ENCODE measurements at places on chromosomes 6 and 20.
A peak's percentile ranks its signal among the peaks of the same experiment; 100 is the strongest.

DNA sequence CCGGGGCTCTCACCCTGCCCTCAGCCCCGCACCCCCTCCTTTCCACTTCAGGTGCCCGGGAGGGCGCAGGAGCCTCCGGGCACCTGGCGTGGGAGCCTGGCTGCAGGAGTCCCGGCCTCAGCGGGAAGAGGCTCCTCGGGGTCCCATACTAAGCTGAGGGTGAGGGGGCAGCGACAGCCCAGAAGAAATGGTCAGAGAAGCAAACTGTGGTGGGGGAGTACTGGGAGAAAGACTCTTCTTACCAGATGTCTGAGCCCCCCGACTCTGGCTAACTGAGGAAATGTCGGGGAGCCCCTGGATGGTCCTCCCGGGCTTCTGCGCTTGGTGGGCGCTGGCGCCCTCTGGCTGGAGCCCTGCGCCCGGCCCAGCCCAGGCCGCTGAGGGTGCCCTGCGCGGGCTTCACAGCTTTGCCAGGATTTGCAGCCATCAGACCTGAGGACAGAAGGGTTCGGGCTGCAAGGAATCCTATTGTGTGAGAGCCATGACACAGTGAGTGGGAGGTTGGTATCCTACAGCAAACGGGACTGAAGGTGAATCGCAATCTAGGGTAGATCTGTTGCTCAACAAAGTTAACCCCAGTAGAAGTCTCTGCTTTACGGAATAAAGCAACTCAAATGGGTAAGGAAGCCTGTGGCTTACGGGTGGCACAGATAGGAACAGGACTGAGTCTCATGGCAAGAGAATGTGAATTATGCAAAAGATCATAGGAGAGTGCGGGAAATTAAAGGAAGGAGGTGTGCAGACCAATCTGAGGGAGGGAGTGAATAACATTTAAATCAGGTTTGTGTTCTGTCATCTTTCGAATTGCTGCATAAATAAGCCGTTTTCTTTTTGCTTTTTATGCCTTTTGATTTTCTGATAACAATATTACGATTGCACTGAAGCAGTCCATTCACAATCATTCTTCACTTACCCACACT lies 639 bp upstream of the RCAN2 start:
- no peak for DNase-seq

GRCh38 chr6:148556410-148556809 lies 190.4 kb upstream of the UST start:
- no peak for DNase-seq

GRCh38 chr6:127869772-127870404 lies 31.0 kb downstream of the THEMIS start:
- no peak for DNase-seq

GRCh38 chr6:1724124-1724523 lies 114.4 kb downstream of the FOXC1 start:
- DNase-seq: no peak

DNA sequence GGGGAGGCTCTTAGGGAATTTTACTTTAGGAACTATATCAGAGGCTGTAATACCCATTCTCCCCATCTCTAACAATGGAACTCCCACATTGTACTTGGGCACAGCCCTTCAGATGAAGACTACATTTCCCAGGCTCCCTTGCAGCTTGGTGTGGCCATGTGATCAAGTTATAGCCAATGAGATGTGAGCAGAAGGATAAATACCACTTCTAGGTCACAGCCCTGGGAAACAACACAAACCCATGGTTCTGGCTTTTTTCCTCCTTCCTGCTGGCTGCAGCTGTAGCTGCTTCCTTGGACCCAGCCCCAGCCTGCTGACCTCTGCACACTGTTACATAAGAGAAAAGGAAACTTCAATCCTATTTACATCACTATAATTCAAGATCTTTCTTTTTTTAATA lies 445.9 kb upstream of the JARID2 start:
- DNase-seq: peak; percentile 71

- DNase-seq: no peak
Observed at GRCh38 chr20:53829724-53830521, 236.3 kb upstream of the ZNF217 start.

GRCh38 chr6:41040101-41040939 lies 1.3 kb upstream of the UNC5CL start:
- peak; percentile 34 for DNase-seq

GRCh38 chr6:24744911-24745310 lies 26.0 kb upstream of the C6orf62 start:
- no peak for DNase-seq

GRCh38 chr20:16417001-16417400 lies 156.2 kb downstream of the KIF16B start:
- DNase-seq: no peak

- DNase-seq: no peak
Observed at GRCh38 chr20:38499366-38499765, 26.7 kb downstream of the RALGAPB start.

DNA sequence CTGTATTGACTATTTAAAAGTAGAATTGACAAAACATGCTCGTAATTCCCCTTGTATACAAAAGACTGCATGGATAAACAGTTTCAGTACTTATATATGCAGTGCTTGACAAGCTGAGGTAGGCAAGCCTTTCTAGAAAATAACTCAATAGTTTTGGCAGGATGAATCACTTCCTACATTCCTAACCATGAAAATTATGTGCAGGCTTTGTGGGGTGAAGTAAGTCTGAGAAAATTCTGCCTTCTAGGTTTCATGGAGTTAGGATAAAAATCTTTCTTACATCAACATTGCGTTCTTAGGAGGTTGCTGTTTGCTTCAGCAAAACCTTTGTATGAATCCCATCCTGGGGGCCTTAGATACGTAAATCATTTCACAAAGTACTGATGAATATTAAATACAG lies 801.4 kb upstream of the EYS start:
- no peak for DNase-seq

- no peak for DNase-seq
Observed at GRCh38 chr20:61104232-61104631, 147.8 kb upstream of the CDH4 start.

GRCh38 chr6:2755456-2755855 lies 4.7 kb upstream of the MYLK4 start:
- no peak for DNase-seq

DNA sequence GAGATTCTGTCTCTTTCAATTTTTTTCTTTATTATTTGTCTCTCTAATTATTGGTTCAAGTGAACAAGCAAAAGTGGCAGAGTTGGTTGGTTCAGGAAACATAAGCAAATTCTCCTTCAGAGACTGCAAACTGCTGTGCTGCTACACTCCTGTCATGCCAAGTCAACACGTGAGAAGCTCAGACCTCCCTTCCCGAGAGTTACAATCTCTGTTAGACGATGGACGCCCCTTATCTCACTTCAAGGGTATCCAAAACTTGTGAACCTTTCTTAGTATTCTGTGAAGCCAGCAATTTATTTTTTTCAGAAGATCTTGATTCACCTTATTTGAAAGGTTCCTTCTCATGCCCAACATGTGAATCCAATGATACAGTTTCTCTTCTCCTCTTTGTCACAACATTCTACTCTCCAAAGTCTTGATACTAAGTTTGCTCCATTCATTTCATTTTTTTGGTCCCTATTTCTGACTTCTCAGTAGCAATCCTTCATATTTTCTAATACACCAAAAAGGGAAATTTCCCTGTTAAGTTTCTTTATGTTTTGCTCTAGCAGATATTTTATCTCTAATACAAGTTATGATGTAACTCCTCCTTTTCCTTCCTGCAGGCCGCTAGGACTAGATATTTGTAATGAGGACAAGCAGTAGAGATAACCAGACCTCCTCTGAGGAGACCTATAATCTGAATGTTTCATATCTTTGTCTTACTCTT lies 448.8 kb upstream of the CITED2 start:
- no peak for DNase-seq

- no peak for DNase-seq
Observed at GRCh38 chr6:25902071-25902470, 28.0 kb upstream of the SLC17A3 start.

GRCh38 chr20:62785393-62785792 lies 10.9 kb upstream of the MRGBP start:
- DNase-seq: no peak

DNA sequence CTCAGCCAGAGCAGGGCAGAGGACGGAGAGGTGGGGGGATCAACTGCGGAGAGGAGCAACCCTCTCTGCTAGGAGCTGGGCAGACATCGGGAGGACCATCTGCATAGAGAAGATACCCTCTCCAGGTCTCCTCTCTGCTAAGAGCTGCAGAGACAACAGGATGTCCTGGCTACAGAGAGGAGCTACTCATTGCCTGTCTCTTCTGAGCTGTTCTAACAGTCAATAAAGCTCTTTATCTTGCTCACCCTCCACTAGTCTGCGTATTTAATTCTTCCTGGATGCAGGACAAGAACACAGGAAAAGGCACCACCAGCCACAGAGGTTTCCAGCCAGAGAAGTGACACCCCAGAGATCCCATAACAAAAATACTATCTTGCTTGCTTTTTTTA lies 871.1 kb upstream of the GJE1 start:
- DNase-seq: no peak

GRCh38 chr6:26489996-26490964 lies 9.8 kb upstream of the BTN1A1 start:
- peak; percentile 37 for DNase-seq

GRCh38 chr6:21265730-21266044 lies 327.9 kb upstream of the SOX4 start:
- no peak for DNase-seq

GRCh38 chr6:36126553-36127458 lies 3.5 kb upstream of the MAPK13 start:
- no peak for DNase-seq

DNA sequence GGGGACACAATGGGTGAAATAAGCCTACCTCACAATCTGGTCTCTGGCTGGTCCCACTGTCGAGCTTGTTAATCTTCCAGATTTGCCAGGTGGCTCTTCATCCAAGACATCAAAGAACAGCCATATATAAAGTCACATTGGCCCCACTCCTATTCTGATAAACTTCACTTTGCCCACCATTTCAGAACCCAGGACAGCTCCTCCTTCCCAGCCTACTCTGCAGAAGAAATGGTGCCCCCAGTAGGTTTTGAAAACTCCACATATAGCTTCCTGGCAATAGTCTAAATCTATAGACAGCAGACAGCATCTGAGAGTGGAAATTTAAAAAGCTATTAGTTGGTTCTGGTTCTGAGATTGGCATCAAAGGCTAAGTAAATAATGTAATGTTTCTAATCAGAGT lies 143.1 kb upstream of the PCSK2 start:
- no peak for DNase-seq

DNA sequence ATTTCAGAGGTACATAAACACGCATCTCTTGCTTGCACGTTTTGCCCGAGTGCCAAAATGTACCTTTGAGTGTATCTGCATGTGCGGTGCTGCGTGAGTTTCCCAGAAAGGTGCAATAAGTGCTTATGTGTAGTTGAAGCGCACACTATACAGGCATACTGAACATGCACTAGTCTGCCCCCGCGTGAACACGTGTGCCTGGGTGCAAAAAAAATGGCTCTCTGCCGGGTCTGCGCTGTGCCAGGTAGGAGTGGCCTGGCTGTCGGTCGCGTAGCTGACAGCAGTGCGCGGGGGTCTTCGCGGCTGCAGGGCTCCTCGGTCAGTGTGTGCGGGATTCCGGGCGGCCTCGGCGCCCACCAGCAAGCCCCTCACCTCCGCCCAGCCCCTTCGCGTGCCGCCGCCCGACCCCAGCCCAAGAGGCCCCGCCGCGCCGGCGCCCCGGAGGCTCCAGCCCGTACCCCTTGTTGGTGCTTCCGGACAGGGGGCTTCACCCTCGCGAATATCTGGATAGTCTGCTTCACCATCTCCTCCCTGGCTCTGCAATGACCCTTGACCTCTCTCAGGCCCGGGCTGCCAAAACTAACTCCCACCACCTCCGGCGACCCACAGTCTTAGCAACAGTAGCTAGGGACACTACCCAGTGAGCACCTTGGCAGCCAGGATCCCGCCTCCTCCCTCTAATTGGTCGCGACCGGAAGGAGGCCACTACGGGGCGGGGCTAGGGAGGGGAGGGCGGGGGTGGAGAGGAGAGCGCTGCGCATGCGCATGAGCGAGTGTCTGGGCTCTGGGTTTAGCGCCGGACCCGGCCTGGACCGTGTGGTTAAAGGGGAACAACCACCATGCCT lies at the start of gene KIF6:
KIF6 (minus strand) TSS at position 622 of the 845 bp plus-strand sequence; CDS start at position 524, 98 bp downstream.
- DNase-seq: peak; percentile 90

DNA sequence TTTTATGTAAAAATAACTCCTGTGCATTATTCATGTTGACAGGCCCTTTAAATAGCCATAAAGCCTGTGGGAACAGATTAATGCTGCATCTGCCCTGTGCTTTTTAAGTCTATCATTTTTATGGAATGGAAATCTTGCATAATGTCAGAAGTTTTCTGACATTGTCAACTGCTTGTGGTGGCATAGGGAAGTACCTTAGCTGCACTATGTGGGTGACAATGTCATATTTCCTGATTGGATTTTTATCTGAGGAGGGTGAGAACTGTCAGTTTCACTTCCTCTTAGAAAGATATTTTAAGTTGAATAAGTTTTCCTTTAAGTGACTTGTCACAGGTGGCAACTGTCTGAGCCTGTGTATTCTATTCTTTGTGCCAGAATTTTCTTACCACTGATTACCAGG lies 267.9 kb downstream of the PLCB1 start:
- DNase-seq: peak; percentile 30

- no peak for DNase-seq
Observed at GRCh38 chr6:168690271-168690670, 249.3 kb downstream of the SMOC2 start.

GRCh38 chr20:750801-751200 lies 17.5 kb downstream of the SLC52A3 start:
- no peak for DNase-seq

DNA sequence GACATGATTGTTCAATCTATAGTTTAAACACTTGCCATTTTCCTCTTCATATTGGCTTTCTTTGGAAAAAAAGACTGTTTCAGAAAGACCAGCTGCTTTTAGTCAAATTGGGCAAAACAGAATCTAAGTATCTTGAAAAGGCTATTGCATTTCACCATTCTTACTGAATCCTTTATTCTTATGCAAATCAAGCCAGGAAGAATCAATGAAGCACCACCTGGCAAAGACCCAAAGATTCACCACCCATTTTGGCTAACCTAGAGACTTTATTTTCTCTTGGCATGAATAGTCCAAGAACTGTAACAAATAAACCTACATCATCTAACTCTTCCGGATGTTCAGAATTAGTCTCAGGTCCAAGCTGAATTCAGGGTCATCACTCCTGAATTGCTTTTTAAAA lies 71.3 kb upstream of the EYA4 start:
- DNase-seq: no peak

DNA sequence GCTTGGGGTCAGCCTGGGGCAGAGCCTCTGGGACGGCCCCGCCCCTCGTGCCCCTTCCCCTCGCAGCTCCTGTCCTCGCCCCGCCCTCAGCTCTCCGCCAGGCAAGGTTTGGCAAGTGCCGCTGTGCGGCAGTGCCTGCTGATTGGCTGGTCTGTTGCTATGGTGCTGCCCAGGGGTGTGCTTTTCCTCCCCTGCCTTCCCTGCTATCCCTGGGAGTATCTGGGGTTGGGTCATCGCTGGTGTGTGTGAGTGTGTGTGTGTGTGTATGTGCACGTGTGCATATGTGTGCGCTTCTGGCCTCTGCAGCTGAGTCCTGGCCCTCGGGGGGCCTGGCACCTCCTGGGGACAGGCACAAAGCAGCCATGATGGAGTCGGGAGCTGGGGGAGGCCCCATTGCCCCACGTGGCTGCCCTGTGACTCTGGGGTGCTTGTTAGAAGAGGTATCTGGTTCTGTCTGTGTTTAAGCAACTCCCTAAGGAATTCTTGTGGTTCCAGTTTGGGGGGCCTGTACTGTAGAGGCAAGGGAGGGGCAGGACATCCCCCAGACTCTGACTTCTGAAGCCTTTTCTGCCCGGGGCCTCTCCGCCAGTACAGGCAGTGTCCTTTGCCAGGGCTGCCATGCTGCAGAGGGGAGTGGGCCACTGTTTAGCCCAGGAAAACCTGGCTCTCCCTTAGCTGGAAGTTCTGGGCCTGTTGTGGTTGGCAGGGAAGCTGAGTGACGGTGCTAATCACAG lies 6.9 kb downstream of the RTEL1 start:
- DNase-seq: no peak
